ENCODE measurements at places on chromosomes 5 and 9. TPM values are rescaled to one million over a fixed set of nuclear protein-coding genes. Genes with fewer than 3 reads are reported as not detected.

The OLFML2A gene
- total RNA-seq = 63.6 TPM

The GPRIN1 gene
- 2.0 TPM for total RNA-seq

The GADD45G gene
- total RNA-seq = 3.8 TPM

The NFIL3 gene
- total RNA-seq = 11.6 TPM

The LCNL1 gene
- total RNA-seq = not detected

The CDKN2B-AS1 gene
- not detected for total RNA-seq

The TRMT10B gene
- total RNA-seq = 3.9 TPM

DNA sequence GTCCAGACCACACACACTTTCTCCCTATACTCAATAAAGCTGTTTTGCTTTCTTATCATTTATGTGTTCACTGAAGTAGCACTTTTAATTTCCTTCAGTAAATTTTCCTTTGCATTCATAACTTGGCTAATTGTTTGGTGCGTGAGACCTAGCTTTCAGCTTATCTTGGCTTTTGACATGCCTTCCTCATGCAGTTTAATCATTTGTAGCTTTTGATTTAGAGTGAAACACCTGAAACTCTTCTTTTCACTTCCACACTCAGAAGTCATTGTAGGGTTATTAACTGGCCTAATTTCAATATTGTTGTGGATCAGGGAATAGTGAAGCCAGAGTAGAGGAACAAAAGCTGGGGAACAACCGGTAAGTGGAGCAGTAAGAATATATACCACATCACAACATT, 114.7 kb downstream of the ST8SIA4 start:
- DNase-seq = no peak

- DNase-seq = no peak
Measured at GRCh38 chr9:18394847-18395351, 79.1 kb upstream of the ADAMTSL1 start.

DNA sequence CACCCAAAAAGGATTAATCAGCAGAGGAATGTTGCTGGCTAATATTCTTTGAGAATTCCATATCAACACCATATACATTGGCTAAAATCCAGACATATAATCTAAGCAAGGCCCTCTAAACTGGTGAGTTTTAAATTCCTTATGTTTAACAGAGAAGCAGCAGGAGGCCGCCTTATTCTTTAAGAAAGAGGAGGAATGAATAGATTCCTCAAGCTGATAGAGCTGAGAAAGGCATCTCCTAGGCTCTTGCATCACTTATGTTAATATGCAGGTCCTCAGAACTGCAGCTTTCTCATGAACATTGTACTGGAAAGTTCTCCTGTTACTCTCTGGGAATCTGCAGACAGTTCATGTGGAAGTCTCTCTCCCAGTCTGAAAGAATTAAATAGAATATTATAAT, 20.1 kb upstream of the SMARCA2 start:
- DNase-seq = no peak

GRCh38 chr9:126317513-126317912, 9.1 kb upstream of the MVB12B start:
- no peak for DNase-seq

DNA sequence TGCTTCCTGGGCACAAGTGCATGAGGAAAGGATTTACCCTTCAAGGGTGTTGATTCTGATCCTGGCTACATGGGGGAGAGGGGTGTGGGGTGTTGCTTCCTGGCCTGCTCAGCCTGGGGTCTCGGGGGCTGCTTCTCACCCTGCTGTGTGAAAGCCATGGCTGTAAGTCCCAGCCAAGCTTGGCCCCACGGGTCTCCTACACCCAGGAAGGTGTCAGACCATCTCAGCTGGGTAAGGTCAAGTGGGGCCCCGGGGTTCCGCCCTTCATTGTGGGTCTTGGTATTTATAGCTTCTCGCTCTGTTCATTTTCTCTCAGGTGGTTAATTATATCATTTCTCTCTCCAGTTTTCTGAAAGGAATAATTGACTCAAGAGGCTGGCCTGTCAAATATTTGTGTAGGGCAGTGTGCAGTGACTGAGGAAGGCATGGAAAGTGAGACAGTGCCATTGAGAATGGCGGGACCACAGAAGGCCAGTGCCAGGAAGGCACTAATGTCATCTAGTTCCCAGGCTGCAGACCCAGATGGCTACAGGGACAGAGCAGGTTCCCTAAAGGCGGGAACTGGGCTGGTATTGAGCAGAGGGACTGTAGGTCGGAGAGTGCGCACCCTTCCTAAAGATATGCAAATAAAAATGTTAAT, 126.0 kb downstream of the FOXD1 start:
- no peak for DNase-seq

DNA sequence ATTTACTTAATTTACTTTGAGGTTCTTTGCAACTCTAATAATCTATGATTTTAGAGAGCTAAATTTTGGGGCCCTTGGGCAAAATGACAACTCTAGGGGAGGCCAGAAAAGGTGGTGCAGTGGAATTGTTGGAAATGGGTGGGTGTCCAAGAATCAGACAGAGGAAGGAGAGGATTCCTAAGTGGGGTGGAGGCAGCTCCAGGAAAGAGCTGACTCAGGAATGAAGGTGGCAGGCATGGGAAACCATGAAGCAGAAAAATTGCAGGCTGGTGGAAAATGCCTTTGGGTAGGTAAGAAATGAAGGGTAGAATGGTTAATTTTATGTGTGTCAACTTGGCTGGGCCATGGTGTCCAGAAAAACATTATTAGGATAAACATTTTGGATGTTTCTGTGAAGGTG, 248.5 kb upstream of the TUT7 start:
- no peak for DNase-seq
